Heart right ventricle (tissue), 16 donors: ENCODE measurements at places on chromosomes 5 and 9.

DNA sequence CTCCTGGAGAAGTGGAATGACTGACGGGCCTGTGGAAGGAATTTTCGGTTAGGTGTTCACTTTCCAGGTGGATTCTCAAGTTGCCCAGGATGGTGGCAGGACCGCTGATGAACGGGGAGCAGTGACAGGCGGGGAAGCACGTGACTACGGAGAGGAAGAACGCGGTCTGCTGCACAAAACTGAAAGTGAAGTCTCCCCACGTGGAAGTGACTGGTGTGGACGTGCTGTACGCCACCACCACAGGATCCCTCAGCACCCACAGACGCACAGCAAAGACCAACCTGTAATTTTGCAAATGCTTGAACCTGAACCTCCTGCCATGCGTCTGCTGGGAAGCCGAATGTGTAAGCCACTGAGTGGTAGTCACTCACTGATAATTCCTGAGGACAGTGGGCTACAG lies 51.4 kb downstream of the RNF130 start:
- no peak for DNase-seq

DNA sequence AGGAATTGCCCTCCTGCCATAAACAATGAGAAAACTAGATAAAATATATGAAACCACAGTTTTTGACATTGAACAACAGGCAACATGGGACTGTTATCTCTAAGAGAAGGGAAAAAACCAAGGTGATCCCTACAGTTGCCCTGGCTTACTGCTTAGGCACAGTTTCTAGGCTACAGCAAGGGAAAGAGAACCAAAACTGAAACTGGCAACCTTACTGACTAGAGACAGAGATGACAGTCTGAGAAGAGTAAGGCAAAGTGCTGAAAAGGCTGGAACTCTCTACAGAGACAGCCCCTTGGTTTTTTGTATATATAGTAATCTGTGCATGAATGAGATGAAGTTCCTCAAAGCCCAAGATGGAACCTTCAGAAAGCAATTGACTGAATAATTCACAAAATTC lies 36.2 kb upstream of the REEP2 start:
- no peak for DNase-seq

DNA sequence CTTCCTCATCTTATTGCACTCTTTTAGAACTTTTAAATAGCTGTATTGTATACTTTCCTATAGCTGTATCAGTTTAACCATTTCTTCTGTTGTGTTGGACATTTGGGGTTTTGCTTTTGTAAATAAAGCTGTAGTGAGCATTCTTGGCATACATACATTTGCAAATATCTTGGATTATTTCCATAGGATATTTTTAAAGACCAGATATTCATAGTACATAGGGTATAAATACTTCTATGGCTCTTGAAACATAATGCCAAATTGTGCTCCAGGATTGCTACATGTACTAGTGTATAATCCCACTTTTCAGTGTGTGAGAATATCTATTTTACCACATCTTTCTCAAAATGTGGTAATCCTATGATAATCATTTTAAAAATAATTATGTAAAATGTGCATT lies 51.2 kb downstream of the SCAMP1 start:
- no peak for DNase-seq

GRCh38 chr5:173823721-173824567 lies 64.2 kb upstream of the CPEB4 start:
- DNase-seq: no peak

DNA sequence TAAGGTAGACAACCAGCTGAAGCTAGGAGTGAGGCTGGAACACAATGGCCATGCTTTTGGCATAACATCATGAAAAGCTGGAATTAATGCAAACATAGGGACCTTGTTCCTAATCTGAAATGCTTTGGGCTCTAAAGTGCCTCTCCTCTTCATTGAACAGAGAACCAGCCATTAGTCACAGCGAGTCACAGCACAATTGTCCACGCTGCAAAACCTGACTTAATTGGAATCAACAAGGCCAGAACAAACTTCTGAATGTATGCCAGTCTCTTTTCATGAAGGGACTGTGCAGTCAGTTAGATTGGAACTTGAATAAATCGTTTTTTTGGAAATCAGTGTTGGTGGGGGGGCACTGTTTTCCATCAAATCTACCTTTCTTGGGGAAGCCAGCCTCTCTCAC lies 96.5 kb downstream of the JAKMIP2 start:
- DNase-seq: no peak

GRCh38 chr5:180641566-180641900 lies 7.9 kb downstream of the FLT4 start:
- DNase-seq: no peak

GRCh38 chr9:68961587-68961986 lies 52.3 kb downstream of the PRKACG start:
- no peak for DNase-seq

- DNase-seq: no peak
These were observed 34.4 kb downstream of the ROPN1L start for GRCh38 chr5:10475931-10476676.

DNA sequence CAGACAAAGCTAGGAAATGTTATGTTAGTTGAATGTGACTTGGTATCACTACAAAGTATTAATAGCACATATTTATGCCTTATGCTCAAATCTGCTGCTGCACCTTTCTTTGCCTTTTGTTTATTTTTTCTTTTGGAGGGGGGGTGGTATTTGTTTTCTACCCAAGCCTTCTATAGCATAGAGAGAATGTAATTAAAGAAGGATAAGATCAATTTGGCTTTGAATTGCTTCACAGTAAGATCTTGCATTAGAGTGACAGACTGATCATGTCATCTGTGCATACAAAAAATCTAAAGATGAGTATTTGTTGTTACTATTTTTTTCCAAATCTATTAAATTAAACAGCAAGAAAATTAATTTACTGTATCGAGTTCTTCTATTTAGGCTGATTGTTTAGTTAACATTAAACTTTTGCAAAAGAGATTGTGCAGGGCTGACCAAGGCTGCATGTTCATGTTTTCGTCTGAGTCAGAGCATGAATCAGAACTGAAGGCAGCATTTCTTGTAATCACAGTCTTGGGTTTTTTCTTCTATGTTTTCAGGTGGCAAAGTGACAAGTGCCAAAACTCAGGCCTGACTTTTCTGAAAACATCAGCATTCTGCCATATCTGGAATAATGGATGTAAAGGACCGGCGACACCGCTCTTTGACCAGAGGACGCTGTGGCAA lies 1007.1 kb upstream of the WWC1 start:
- no peak for DNase-seq

GRCh38 chr5:120767178-120767820 lies 303.2 kb downstream of the PRR16 start:
- no peak for DNase-seq

DNA sequence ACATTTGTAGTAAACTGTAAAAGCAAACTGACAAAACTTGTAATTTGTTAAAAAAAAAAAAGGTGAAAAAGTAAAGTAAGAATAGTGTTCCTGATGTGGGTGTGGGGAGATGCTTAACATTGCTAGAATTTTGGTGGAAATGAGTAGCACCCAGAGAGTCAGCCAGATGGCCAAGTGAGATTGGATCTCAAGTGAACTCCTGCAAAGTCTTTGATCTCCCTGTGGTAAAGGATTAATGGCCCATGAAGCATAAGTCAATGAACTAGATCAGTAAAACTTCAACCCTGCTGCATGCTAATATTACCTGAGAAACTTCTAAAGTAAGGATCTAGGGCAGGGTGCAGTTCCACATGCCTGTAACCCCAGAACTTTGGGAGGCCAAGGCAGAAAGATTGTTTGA lies 19.0 kb upstream of the FAM169A start:
- DNase-seq: no peak

DNA sequence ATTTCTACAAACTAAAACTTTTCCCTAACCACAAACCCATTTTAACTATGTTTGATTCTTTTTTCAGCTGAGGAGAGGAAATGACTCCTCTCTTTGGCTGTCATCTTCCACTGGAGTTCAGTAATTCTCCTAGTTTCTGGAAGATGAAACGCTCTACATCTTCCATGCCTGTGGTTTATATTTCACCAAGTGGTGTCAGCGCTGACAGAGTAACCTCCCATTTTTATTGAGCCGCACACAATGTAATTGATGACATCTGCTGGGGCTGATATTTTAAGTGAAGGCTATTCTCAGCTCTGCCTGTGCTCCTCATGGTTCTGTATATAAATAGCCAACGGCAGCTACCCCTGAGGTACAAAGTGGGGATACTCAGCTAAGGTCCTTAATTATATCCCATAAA lies 234.6 kb downstream of the SPOCK1 start:
- DNase-seq: no peak

GRCh38 chr9:113892861-113893491 lies 16.9 kb downstream of the ZNF618 start:
- no peak for DNase-seq

GRCh38 chr5:53580547-53580946 lies 20.1 kb downstream of the NDUFS4 start:
- DNase-seq: no peak

DNA sequence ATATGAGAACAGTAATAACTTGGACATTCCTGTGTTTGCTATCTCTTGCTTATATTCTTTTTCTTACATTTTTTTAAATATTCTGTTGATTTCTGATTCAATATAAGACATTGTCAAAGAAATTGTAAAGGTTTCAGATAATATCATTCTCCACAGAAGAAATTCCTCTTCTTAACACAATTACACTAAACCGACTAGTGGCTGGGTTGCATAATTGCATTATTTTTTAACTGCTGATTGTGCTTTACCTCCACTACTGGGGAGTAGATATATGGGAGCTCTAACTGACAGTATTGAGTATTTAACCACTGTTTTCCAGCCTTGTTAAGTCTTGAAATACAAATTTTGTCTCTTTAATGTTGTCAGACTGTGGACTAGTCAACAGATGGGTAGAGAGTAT lies 723.8 kb upstream of the EDIL3 start:
- no peak for DNase-seq

- DNase-seq: no peak
These were observed 50.2 kb downstream of the PPP2R2B start for GRCh38 chr5:146828385-146828784.

GRCh38 chr5:78706381-78706780 lies 57.8 kb upstream of the LHFPL2 start:
- DNase-seq: no peak

DNA sequence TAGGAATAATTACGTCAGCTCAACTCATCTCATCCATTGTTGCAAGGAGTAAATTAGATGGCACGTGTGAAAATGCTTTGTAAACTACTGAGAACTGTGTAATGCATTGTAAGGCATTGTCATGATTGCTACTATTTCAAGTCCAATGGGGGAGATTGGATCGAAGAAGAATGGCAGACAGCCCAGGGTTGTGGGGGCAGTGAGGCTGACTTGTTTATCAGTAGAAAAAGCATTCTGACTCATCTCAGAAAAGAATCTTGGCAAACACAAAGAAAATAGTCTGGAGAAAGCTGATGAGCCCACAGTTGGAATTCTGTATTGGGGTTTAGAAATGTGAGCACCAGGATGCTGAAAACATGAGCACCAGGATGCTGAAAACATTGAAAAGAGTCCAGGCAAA lies 28.0 kb upstream of the DAP start:
- DNase-seq: peak; percentile 11

DNA sequence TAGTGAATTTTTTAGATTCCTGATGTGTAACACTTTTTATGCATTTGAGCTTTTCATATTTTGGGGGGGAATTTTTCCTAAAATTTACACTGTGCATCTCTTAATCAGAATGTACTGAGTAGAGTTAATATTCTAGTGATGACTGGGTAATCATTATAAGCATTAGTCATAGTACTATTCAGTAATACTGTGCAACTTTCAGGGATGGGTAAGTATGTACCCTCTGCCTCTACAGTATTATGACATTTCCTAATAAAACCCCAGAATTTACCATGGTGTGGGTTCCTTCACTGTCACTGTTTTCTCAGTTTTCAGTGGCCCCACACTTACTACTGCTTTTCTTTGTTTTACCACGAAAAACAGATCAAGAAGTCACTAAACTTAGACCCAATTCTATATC lies 2.8 kb upstream of the CMYA5 start:
- no peak for DNase-seq

- no peak for DNase-seq
These were observed 86.6 kb upstream of the NR4A3 start for GRCh38 chr9:99735041-99735440.

DNA sequence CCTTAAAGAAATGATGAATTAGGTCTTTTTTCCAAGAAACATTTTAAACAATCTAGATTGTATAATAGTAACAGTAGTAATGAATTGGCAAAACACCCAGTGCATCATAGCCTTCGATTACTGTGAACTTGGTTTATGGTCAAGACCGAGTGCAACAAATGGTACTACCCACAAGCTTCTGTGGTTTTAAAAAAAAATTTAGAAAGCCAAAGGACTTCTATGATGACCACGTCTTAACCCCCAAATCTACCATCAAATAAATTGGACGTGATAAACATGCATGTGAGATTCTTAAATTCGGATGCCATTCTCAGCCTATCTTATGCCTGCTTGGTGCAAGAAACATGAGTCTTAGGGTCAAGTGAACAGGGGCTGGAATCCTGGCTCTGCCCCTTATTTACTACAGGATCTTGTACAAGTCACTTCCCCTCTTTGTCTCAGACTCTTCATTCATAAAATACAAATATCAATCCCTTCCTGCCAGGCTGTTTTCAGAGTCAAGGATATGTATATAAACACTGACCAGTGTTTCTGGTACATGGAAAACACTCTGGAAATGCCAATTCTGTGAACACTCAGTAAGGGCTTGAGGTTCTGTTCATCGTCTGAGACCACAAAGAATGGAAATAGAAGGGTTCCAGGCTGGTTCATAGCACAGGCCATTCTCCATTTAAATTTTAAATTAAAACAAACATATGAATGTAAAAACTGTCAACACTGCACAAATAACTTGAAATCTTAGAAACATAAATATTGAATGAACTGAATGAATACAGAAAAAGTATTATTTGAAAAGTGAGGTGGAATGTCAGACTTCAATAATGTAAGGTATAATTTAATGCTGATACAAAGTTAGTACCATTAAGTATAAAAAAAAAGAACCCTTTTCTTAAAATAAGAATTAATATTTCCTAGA lies 107.8 kb downstream of the NR6A1 start:
- DNase-seq: no peak

- DNase-seq: no peak
These were observed 211.2 kb downstream of the GLIS3 start for GRCh38 chr9:4088679-4089078.

GRCh38 chr5:170296935-170297588 lies 515 bp downstream of the LCP2 start:
- DNase-seq: no peak

- DNase-seq: no peak
These were observed 21.4 kb downstream of the CRB2 start for GRCh38 chr9:123377211-123377971.

DNA sequence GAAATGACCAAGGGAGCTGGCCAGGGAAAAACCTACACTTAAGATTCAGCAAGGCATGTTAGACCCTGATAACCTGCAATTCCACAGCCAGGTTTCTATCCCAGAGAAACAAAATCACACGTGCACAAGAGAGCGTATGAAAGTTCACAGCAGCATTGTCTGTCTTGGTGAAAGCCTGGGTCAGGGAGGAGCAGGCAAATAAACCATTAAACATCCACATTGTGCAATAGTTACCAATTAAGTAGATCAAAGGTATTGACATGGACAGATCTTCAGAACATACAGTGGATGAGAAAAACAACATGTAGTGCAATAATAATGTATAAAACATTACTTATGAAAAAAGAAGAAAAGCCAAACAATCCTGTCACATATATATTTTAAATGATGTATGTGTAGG lies 15.9 kb upstream of the GPX3 start:
- no peak for DNase-seq

GRCh38 chr9:104092192-104092591 lies 1.9 kb upstream of the SMC2 start:
- no peak for DNase-seq
